ENCODE measurements at places on chromosomes 2 and 18. TPM values are rescaled to one million over a fixed set of nuclear protein-coding genes. Genes with fewer than 3 reads are reported as not detected.

The RNF152 gene
- total RNA-seq = 0.05 TPM

The GNAL gene
- 4.4 TPM for total RNA-seq

The DNAJC27 gene
- 2.1 TPM for total RNA-seq

The CYP27A1 gene
- 0.15 TPM for total RNA-seq

The DNAH6 gene
- 0.14 TPM for total RNA-seq

The SPC25 gene
- total RNA-seq = 20.3 TPM

The RRM2 gene
- total RNA-seq = 198 TPM

The ZRANB3 gene
- total RNA-seq = 6.6 TPM

The NETO1 gene
- not detected for total RNA-seq

The CHRNG gene
- not detected for total RNA-seq
